ENCODE measurements at places on chromosomes 5 and 9. TPM values are rescaled to one million over a fixed set of nuclear protein-coding genes. Genes with fewer than 3 reads are reported as not detected.

PDE6A gene
- not detected for total RNA-seq

ACOT12 gene
- not detected for total RNA-seq

DNM1 gene
- total RNA-seq = 28.0 TPM

FOXE1 gene
- total RNA-seq = not detected

DNA sequence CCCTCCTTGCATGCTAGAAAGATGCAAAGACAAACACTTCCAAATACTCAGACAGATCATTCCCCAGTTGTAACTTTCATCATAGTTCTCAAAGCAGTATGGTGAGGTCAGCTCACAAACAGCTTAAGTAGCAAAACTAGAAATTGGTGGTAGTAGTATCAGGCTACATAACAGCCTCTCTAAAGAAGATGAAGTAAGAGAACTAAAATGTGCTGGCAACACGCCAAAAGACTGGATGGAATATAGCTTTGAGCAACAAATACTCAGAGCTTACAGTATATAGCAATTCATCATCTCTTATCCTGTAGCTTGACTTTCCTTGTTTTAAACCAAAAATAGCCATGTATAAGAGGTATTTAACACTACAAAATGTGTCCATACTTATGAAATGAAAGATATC lies 7.5 kb downstream of the PFDN1 start:
- peak; percentile 98 for DNase-seq

DNA sequence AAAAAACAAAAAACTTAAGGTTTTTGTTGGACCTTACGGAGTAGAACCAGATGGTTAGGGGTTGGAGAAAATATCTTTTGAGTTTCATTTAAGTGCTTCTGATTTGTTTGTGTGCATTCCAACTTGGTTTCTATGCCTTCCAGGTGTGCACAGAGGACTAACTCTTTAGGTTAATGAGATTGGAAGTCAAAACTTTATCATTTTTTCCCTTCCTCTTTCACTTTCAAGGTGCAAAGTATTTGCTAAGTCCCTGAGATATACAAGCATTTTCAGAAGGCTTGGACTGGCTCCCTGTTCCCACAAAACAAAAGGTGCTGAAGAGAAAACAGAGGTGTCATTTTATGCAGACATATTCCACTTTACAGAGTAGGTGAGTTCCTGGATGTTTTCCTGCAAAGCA lies 30.3 kb upstream of the CER1 start:
- no peak for DNase-seq

DNA sequence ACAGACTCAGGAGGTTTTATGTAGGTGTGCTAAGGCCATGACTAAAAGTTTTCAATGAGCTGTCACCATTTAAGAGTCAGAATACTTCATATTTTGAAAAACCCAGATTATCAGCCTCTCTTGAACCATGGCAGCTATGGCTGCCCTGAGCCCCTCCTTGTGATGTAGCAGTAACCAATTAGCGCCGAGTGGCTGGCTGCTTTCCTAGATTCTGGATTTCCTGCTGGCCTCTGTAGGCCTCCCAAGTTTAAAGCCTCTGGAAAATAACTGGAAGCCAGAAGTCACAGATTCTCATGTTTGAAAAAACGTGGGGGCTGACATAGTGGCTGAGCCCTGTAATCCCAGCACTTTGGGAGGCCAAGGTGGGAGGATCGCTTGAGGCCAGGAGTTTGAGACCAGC lies 25.5 kb downstream of the DAB2IP start:
- no peak for DNase-seq

GRCh38 chr9:107807183-107807582 lies 317.6 kb upstream of the KLF4 start:
- peak; percentile 80 for DNase-seq

- DNase-seq = peak; percentile 75
Observed at GRCh38 chr5:147901599-147902039, 4.7 kb downstream of the C5orf46 start.

GRCh38 chr5:107687404-107687803 lies 16.7 kb upstream of the EFNA5 start:
- no peak for DNase-seq

GRCh38 chr5:125835293-125836172 lies 587.7 kb upstream of the GRAMD2B start:
- DNase-seq = peak; percentile 43

DNA sequence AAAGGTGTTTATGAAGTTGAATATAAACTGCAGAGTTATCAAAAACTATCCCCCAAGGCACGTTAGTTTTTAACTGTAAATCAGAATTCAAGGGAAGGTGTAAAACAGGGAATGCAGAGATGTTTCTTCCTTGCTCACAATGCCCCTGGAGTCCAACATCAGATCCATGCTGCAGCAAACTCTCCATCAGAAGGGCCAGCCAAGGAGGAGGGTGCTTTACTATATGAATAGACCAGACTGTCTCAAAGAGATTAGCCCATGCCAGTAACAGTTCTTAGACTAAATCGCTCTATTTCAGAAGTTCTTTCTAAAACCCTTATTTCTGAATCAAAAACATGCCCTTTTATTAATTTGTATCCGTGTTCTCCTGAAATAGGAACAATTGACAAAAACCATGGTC lies 362.8 kb upstream of the RPS23 start:
- no peak for DNase-seq

GRCh38 chr9:136482046-136482792 lies 621 bp downstream of the SEC16A start:
- DNase-seq = peak; percentile 51

- DNase-seq = no peak
Observed at GRCh38 chr9:128242124-128242523, 33.7 kb downstream of the GOLGA2 start.
